ENCODE measurements at places on chromosomes 4 and X.

GRCh38 chrX:132411310-132411977 is 77.4 kb downstream of the MBNL3 start:
- no peak for DNase-seq

GRCh38 chr4:153582954-153583702 is 101.0 kb upstream of the TLR2 start:
- no peak for DNase-seq

DNA sequence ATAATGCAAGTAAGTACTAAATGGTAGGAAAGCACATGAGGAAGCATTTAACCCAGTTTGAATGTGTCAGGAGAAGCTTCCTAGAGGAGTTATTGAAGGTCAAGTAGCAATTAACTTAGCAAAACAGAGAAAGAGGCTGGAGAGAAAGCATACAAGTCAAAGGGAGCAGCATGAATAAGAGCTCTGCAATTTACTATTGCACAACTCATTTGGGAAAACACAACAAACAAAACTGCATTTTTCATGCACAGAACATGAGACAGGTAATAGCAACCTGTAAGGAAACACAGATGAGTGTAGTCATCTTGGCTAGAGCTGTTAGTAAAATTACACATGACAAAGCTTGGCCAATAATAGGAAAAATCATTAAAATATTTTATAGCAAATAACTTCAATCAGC is 538.1 kb downstream of the PPP4R3C start:
- DNase-seq, result no peak

- DNase-seq, result no peak
These were observed 211.8 kb downstream of the NPFFR2 start for GRCh38 chr4:72243641-72244040.

DNA sequence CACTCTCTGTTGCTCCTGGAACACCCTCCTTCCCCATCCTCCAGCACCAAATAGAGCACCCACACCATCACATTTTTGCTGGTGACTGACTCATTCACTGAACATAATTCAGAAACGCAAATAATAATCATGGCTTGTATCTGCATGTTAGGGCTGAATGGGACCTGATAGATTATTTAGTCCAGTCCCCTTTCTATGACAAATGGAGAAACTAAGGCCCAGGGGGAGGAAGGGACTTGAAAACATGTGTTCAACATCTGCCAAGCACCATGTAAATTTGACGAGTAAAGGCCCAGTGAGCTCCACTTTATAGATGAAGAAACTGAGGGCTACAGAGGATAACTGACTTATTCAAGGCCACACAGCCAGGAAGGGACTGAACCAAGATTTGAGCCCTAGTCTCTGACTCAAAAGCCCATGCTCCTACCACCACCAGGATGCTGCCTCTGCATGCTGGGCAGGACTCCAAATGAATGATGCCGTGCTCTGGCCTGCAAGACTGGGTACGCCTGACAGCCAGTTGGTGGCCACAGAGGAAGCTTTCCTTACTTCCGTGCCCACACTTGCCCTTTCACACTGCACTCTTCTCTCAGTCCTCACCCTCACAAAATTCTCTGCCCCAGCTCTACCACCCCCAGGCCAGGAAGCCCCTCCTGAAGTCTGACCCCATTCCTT is 133.3 kb upstream of the PJA1 start:
- DNase-seq, result no peak

GRCh38 chrX:129876771-129877305 is 29.1 kb upstream of the UTP14A start:
- DNase-seq, result no peak

DNA sequence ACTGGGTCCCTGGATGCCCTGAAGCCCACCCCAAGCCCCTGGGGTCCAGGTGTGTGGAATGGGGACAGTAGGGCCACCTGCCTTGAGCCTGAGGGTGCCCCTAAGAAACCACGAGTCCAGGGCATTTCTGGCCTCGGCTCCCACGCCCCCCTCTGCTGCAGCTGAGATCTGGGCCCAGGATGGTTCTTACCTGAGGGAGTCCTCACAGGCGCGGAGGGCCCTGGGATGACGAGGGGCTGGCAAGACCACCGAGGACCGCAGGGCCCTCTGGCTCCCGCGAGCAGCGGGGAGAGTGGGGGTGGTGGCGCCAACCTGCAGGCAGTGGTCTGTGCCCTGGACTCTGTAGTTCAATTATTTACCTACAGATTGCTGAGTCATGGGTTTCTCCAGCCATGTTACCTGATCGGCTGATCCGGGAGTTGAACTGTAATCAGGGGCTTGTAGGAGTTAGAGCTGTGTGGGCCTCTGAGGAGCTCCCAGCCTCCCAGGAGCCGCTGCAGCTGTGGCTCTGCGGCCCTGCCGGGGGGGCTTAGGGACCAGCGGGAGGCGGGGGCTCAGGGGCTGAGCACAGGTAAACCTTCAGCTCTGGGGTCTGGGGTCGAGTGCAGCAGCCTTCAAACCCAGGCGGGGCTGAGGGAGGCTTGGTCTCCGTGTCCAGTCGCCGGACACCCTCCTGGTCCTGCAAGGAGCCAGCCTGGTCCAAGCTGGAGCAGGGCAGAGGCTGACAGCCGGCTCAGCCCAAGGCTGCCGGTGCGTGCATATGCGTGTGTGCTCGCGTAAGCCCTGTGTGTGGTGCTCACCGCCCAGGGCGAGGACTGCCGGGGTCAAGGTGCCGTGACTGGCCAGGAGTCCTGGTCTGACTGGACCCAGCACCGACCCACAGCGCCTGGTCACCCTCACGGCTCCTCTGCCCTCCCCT is at the start of gene SLC26A1:
Gene SLC26A1 (minus strand): TSS at position 294 of the 919 bp plus-strand sequence. CDS start 1,701 bp downstream, outside the sequence.
- DNase-seq, result no peak

GRCh38 chr4:23162275-23162674 is 469.5 kb downstream of the GBA3 start:
- no peak for DNase-seq

DNA sequence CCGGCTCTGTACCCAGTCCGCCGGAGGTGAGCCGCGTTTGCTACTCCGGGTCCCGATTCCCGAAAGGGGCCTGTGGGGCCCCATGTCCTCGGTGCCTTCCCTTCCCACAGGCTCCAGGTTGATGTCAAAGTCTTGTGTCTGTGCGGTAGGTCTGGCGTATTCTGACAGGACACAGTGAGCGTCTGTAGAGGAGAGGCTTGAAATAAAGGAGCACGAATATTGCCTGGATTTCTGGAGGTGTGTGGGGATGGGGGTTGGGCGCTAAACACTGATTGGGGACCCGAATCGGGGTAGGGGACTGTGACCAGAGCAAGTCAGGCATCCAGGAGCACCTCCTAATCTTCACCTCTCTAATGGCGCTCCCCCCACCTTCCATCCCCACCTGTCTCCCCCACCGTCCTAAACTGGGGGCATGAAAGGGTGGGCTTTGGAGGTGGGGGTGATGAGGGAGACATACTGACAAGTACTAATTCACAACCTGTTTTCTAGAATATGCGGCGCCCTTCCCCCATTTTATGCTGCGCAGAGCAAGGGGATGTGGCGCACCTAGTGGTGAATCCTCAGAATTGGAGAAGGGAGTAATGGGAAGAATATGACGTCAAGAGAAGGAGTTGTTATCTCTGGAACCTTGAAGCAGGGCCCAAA is 855 bp downstream of the GPRASP2 start:
- DNase-seq, result no peak

DNA sequence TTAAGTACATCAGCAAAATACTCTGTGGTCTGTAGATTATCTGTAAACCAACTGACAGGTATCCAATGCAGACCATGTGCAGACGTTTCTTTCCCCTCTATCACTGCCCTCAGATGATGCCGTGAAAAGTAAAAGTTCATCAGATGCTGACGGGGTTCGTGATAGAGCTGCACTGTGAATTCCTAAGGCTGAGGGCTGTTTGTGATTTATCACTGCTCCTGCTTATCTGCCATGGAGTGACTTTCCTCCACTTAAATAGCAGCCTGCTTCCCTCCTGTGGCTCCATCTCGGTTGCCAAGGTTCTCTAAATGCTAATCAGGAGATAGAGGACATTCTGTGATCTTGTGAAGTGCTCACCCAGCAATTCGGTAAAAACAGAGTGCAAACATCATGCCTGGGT is 89.3 kb upstream of the SRD5A3 start:
- no peak for DNase-seq

GRCh38 chr4:46979283-46979682 is 14.1 kb downstream of the GABRA4 start:
- no peak for DNase-seq

- no peak for DNase-seq
These were observed 57.6 kb downstream of the MAPK10 start for GRCh38 chr4:86302251-86302650.

Measured in CD4-positive, alpha-beta T cell (primary cell).